ENCODE measurements at places on chromosomes 3 and 15.

DNA sequence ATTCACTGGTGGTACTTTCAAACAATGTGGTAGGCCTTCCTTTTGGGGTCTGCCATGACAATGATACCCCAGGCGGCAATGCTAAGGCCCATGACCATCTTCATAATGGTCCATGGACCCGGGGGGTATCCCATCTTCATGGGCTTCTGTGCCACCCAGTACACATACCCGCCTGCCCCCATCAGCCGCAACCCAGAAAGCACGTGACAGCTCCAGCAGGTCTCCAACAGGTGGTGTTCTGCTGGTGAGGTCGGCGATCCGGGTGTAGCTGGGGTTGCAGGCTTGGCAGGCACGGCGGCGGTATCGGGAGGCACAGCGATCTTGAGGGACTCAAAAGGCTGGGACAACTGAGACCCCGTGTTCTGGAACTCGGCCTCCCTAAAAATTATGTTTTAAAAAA is 214.5 kb downstream of the SNRPN start:
- no peak for DNase-seq

DNA sequence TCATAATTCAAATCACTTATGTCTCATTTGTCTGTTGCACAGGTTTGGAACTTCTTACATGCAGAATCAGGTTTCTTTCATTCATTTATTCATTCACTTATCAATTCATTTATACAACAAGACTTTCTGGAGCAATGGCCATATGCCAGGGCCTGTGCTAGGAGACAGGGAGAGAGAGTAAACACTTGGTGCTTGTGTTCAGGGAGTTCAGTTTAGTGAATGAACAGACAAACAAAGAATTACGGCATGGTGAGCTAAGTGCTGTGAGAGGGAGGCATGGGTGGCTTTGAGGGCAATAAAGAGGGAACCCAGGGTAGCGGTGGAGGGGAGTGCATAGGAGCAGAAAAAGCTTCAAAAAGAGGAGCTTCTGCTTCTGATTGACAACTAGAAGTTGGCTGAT is 8.5 kb upstream of the IREB2 start:
- no peak for DNase-seq

DNA sequence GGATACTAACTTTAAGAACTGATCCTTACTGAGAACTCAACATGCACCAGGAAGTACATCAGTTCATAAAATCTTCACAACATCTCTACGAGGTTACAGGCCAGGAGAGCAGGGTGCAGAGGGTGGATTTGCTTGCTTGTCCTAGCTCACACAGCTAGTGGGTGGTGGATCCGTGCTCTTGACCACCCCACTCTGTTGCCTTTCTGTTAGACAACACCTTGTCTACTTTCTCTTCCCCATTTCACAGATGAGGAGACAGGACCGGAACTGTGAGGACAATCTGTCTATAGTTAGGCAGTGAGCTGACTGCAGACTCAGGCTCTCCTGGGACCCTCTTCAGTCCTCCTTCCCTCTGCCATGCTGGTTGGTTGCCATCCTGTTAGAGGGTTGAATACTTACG is 221.7 kb upstream of the TLE3 start:
- DNase-seq: no peak

GRCh38 chr3:128133273-128133883 is 9.8 kb upstream of the RUVBL1 start:
- peak; percentile 53 for DNase-seq

DNA sequence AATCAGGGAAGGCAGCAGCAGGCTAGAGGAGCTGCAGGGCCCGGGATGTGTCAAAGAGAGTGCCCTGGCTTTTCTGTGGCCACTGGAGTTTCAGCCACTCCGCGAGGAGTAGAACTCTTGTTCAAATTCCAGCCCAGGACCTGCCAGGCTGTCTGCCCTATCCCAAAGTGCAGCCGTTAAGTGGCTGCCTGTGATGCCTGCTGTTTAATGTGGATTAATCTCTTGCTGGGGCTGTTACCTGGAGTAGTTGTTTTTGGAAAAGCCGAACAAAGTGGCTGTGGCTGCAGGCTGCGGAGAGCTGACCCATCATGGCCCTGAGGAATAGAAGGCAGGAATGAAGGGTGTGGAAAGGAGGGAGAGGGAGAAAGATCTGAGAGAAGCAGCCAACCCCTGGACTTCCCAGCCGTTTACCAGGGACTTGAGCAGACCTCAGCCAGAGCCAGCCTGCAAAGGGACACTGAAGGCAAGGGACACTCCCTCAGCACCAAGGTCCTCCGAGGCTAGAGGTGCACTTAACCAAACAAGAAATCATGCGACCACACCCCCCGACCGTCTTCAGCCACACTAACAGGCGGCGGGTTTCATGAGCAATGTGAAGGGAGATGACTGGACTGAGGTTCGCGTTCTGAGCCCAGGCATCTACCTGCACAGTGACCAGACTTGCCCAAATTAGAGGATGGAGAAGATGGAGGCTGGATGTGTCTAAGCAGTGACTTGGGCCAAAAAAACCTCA is 4.7 kb downstream of the CDAN1 start:
- DNase-seq: no peak

DNA sequence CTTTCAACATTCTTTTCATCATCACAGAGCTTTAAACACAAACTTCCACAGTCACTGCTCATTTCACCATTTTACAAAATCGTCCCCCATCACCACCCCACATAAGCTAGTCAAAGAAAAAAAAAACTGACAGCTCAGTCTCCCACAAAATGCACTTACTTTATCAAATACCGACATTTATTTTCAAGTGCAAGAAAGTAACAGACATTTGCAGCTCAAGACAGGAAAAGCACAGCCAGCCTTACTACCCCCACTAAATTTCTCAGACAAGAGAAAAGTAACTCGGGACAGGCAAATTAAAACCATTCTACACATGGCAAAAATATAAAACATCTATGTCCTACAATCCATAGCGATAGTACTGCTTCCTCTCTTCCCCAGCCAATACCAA is 402.4 kb downstream of the SHQ1 start:
- DNase-seq: peak; percentile 20

GRCh38 chr3:160831401-160831800 is 75.4 kb downstream of the PPM1L start:
- no peak for DNase-seq

DNA sequence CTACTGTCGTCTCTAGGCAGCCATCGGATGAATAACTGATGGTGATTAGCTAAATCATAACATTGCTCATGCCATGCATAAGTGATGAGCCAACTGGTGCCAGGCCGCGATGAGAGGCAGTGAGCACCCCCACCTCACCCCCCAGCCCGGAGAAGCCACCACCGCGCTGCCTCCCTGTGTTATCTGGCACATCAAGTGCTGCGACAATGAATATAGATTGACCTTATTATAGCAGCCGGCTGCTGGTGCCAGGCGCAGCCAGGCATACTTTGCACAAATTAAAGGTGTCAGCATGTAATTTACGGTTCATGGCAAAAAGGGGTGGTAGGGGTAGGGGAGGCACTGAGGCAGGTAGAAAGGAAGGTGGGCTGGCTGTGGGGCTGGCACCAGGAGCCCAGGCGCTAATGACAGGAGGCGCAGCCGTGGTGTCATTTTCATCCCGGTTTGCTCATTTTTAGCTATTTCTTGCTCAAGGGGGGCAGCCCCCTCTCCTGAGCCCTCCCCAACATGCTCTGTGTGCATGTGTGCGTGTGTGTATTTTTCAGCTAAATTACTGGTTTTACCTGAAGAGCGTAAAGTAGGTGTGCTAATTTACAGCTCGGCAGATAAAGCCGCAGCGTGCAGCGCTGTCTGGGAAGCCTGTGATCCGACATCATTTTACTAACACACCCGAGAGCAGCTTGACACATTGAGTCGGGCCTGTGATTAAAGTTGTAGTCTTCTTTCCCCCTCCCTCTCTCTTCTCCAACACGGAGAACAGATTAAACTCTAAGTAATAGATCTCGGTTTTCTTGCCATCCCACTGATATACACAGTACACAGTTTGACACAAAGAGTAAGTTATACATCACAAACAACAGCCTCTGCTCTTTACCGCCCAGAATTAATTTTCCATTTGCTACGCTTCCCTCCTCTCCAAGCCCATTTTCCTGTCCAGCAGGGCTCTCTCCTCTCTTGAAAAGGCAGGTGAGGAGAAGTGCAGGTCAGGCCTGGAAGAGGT is 212.3 kb downstream of the RPLP1 start:
- DNase-seq: no peak

- no peak for DNase-seq
Observed at GRCh38 chr3:65854606-65855304, 184.0 kb downstream of the MAGI1 start.

DNA sequence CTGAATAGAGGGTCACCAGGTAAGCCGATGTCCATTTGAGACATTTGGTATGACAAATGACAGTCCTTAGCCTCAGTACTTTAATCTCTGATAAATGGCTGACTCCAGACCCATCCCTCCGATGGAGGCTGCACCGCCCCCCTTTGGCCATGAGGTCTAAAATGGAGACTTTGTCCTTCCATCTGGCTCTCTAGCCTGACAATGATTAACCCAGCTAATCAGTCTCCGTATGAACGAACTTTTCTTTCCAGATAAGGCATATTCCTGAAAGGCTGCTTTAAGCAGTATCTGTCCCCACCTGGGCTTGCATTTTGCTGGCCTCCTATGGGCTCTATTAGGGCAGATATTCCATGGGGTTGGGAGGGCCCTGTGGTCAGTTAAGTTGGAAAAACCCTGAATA is 10.8 kb upstream of the MYZAP start:
- DNase-seq: no peak

GRCh38 chr3:176430244-176431037 is 766.8 kb downstream of the TBL1XR1 start:
- peak; percentile 1 for DNase-seq

DNA sequence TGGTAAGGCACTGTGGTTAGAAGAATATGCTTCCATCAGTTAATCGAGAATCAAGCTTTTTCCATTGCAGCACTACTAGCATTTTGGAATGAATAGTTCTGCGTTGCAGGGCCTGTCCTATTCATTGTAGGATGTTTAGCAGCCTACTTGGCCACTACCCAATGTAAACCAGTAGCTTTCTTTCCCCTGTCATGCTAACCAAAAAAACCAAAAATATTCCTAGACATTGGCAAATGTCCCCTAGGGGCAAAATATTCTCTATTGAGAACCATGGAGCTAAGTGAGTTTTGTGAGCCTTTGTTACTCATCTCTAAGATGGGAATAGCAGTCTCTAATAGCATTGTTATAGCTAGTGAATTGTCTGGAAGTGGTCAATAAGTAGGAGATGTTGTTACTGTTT is 187.2 kb downstream of the CADPS start:
- no peak for DNase-seq

DNA sequence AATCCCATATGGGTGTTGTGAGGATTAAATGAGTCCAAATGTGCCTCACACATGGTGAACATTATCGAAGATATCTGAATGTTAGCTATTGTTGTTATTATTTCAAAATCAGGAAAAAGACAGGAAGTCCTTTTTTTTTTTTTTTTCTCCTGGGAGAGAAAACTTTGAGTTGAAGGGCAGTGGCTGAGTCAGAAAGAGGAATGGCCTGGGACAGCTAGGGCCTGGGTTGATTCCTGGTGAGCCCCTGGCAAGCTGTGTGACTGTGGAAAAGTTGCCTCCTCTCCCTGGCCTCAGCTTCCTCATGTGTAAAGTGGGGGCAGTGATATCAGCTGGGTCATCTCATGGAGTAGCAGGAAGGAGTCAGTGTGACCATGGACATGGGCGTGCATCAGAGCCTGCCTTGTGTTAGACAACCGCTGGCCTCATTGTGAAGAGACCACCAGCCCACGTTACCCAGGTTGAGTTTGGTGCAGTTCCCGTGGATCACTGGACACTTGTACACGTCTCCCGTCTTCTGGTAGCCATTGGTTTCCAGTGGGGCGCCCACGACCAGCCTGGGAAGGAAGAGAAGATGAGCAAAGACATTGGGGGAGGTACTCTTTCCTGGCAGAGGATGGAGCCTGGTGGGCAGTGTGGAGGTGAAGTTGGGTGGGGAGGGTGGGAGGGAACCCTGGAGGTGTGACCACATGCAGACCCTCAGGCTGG is 63.1 kb downstream of the ITGA11 start:
- peak; percentile 35 for DNase-seq

GRCh38 chr15:89428246-89428645 is 68.1 kb downstream of the RHCG start:
- DNase-seq: no peak

DNA sequence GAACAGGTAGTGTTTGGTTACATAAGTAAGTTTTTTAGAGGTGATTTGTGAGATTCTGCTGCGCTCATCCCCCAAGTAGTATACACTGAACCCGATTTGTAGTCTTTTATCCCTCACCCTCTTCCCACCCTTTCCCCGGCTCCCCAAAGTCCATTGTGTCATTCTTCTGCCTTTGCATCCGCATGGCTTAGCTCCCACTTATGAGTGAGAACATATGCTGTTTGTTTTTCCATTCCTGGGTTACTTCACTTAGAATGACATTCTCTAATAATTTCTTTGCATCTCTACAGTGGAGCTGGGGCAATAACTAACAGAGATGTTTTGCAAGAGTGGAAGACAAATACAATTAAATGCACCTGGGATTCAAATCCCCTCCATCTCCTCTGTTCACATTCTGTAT is 93.2 kb downstream of the TP63 start:
- no peak for DNase-seq

DNA sequence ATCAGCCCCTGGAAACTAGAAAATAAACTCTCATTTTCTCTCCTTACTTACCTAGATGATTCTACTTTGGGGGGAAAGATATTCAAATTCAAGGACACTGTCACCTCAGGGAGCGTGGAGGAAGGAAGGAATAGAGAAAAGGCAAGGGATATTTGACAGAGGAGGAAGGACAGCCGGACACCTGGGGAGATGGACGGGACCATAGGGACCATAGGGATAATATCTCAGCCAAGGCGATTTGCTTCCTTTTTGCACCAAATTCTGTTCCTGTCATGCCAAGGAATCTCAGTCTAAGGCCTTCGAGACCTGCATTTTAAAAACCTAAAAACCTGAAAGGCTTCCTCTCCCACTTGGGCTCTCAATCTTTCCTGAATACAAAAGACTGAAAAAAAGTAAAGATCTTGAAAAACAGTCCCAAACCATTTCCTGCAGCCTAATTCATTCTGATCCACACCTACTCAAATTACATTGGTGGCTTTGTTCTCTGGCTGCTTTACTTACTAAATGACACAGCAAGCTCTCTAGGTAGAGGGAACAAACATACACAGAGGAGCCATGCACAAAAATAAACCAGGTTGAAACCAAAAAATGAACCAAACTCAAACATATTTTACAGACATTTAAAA is 73.9 kb upstream of the SLC24A5 start:
- no peak for DNase-seq

DNA sequence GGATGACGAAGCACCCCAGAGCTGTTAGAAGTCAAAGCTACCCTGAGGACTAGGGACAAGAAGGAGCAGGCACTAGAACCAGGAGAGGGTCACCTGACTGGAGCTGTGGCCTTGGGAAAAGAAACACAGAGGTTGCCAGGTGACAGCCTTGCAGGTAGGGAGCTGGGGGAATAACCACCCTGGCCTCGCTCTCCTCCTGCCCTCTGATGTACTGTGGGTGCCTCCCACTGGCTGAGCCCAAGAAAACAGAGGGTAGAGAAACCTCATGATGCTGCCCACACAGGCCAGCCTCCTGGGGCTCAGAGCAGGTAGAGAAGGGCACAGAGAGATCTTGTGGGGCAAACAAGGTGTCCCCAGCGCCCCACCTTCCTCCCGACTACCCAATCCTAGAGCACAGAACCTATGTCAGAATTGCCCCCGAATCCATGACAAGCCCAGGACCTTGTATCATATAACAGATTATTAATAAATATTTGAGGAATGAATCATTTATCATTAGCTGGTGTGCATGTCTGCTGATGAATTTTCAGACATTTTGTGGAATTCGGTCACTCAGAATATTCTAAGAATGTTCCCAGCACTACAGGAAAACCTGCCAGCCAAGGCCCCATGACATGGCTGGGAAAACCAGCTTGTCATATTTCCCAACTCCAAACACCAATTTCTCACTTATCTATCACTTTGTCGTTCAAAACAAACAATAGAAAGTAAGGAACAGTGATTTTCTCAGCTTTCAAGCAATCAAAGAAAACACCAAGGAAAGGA is 59.8 kb upstream of the MEX3B start:
- no peak for DNase-seq

All from suppressor macrophage treated with lipopolysaccharide for 4 hours (primary cell).